DMS153 (cell line): ENCODE measurements at places on chromosomes 11 and 22.

DNA sequence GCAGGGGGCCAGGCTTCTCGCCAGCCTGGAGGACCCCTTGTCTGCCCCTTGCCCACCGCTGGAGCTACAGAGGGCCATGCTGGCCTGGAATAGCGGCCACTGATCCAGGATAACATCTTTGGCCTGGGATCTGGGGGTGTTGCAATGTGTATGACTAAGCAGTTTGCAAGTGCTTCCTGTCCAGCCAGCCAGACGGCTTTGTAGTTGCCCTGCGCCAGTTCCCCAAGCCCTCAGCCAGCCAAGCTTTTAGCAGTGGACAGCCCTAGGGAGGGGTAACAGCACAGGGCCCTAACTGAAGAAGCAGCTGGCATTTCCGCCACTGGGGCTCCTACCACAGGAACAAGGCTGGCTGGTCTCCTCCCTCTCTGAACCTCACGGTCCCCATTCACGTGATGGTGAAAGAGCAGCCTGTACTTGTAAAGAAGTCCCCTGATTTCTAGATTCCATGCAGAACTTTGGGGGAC lies 32.1 kb downstream of the UQCR10 start:
- peak; percentile 76 for DNase-seq

DNA sequence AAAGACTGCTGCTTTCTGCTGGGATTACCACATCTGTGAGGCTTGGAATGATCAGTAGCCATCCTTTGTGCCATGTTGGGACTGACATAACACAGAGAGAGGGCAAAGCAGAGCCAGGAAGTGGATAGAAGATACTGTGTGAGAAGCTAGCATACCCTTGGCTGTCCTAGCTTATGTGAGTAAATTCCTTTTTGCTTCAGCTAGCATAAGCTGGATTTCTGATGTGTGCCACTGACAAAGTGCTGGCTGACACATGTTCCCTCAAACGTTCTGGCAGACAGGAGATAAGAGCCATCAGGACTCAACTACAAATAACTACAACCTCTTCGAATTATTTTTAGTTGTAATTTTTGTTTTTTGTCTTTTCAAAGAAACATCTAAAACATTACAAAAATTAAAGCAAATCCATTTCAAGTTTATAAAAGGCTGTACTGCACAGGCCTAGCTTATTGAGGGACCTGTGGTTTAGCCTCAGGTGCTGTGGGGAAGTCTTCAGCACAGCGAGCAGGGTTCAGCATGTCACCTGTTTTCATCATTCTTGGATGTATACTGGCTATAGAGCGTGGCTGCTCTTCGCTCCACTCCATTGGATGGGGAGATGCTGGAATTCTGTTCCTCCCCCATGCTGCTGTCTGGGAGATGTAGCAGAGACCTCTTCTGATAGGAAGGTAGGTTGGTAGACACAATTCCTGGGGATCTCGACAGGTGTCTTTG lies 120.9 kb downstream of the SWAP70 start:
- no peak for DNase-seq

DNA sequence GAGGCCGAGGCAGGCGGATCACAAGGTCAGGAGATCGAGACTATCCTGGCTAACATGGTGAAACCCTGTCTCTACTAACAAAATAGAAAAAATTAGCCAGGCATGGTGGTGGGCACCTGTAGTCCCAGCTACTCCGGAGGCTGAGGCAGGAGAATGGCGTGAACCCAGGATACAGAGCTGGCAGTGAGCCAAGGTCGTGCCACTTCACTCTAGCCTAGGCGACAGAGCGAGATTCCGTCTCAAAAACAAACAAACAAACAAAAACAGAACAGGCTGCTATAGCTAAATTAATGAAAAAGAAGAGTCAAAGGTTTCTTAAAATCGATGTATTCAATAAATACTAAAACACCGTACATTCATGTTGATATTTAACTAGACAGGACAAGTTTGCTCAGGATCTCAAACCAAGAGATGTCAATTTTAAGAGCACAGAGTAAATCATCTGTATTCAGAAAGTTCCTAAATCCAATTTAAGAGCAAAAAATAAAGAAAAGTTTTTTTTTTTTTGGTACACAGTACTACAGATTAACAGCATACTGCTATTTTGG lies 59.9 kb downstream of the NUP98 start:
- peak; percentile 0 for DNase-seq

DNA sequence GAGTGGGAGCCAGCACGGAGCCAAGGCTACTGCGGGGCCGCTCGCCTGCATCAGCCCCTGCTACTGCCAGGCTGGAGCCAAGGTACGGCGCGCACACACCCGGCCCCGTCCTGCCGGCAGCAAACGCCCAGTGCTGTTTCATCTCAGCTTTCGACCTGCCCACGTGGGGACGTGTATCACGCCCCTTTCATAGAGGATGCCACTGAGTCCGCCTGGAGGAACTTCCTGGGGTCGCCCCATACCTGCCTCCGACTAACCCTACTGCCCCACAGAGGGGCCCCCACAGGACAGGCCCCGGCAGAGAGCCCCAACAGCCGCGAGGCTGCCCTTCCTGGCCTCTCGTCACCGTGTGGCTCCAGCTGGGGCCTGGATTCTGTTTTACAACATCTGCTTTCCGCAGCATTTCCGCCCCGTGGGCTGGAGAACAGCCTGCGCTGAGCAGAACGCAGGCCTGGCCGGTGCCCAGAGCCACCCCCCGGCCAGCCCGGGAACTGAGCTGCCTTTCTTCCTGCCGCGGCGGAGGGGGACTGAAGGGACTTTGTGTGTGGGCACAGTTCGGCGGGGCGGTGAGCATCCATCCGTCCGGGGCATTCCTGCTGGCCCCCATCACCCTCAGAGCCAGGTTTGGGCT lies 22.9 kb upstream of the ARHGAP8 start:
- no peak for DNase-seq

GRCh38 chr22:22999523-22999922 lies 70.8 kb upstream of the GNAZ start:
- DNase-seq, result no peak

GRCh38 chr11:68983801-68984200 lies 3.0 kb upstream of the MRGPRD start:
- no peak for DNase-seq

GRCh38 chr22:46586531-46587011 lies 33.6 kb upstream of the GRAMD4 start:
- no peak for DNase-seq

- DNase-seq, result no peak
Measured at GRCh38 chr22:21446128-21446826, 20.9 kb upstream of the TMEM191C start.

GRCh38 chr11:71465054-71465453 lies 12.1 kb downstream of the NADSYN1 start:
- no peak for DNase-seq

DNA sequence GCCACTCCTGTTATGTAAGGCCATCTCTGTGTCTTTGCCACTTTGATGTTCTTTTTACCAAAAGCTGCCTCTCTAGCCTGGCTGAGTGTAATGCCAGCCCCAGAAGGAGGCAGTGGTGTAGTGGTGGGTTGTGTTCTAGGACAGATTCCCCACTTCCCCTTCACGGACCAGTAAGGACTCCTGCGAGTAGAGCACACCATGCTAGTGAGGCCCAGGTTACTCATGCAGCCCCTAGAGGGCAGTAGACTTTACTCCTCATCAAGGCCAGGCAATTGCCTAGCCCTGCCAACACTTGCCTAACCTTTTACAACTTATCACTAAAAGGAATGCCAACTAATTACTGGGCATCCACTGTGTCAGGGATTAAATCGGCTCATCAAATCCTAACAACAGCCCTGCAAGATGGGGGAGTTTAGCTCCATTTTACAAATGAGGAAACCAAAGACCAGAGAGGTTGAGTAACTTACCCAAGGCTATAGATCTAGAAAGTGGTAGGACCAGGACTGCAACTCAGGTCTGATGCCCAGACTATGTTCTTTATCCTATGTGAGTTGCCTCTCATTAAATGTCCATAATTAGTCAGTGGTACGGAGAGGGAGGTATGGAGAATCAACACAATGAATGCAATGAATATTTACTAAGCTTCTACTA lies 75.3 kb downstream of the APIP start:
- DNase-seq, result no peak

GRCh38 chr11:120285256-120285655 lies 39.8 kb upstream of the TLCD5 start:
- no peak for DNase-seq

DNA sequence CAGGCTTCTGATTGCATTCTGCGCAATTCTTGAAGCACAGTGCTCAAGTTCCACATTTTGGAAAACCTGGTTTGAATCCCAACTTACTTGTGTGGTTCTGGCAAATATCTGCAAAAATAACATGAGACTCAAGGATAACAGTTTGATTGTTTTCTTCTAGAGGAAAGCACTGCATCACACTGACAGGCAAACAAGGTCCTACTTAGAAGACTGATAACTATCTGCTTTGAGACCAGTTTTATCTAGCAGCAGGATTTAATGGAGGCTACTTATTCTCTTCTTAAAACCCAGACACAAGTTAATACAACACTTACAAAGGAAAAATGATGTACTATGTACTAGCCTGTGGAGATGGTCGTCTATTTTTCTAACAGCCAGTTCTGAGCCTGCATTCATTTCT lies 41.4 kb downstream of the RIC3 start:
- no peak for DNase-seq

DNA sequence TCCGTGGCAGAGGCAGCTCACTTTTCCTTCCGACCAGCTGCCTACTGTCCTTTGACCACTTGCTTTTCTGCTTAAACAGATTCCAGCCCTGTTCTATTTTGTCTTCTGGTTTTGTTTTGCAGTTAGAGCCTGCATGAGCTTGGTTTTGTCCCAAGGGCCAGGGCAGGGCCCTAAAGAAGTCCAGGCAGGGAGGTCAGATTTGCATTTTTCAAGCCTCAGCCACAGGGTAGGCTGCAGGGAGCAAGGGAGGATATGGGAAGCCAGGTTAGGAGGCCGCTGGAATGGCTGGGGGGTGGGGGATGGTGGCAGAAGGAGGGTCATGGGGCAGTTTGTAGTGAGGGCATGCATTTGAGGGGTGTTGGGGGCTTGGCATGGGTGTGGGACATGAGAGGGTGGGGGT lies 23.1 kb downstream of the FADD start:
- DNase-seq, result no peak

DNA sequence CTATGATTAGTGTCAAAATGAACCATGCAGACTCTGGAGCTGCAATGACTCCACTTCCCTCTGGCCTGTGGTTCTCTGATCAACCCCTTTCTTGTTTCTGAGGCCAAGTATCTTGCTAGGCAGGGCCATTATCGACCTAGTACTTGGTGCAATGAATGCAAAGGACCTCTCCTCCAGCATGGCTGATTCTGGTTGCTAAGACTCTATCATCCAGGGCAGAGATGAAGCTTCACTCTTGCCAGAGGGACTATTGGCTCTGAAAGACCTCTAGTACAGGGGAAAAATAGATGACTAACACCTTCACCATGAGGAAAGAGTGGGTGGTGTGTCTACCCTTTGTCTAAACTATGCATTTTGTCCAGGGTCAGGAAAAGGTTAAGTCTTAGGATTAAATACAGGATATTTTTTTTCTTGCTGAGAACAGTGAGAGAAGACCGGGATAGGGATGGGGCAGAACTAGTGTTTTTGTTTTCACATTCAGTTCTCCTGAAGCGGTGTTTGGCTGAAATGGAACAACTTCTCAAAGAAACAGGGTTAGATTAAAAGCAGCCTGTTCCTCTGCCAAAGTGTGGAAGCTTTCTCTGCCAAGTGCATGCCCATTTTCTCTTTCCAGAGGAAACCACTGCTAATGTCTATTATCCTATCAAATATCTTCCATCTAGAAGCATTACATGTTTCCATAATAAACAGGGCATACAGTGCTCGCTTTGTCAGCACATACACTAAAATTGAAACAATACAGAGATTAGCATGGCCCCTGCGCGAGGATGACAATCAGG lies 5.0 kb upstream of the MTFP1 start:
- DNase-seq, result no peak

GRCh38 chr22:27576815-27577573 lies 224.6 kb downstream of the MN1 start:
- no peak for DNase-seq

GRCh38 chr11:844693-845644 lies 2.3 kb downstream of the TSPAN4 start:
- DNase-seq, result no peak

DNA sequence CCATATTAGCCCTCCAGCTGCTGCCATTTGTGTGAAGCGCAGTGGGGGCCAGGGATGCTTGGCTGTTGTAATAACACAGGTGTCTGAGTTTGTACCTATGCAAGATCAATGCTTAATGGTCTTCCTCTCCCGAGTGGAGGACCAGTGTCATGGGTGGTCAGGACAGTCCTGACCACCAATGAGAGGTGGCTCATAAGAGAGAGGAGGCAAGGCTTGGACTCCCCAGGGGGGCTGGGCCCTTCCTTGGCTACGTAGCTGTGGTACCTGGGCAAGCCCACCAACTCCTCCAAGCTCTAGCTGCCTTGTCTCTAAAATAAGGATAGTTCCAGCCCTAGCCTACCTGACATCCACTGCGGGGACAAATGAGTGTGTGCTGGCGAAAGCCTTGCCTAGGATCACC lies 79.2 kb downstream of the OSBP2 start:
- DNase-seq, result no peak

- no peak for DNase-seq
Measured at GRCh38 chr11:82315093-82315492, 418.6 kb downstream of the FAM181B start.

GRCh38 chr11:116333001-116333535 lies 439.7 kb downstream of the BUD13 start:
- no peak for DNase-seq
